B cell (primary cell): ENCODE measurements at places on chromosomes 2 and 18. TPM values are rescaled to one million over a fixed set of nuclear protein-coding genes. Genes with fewer than 3 reads are reported as not detected.

DNA sequence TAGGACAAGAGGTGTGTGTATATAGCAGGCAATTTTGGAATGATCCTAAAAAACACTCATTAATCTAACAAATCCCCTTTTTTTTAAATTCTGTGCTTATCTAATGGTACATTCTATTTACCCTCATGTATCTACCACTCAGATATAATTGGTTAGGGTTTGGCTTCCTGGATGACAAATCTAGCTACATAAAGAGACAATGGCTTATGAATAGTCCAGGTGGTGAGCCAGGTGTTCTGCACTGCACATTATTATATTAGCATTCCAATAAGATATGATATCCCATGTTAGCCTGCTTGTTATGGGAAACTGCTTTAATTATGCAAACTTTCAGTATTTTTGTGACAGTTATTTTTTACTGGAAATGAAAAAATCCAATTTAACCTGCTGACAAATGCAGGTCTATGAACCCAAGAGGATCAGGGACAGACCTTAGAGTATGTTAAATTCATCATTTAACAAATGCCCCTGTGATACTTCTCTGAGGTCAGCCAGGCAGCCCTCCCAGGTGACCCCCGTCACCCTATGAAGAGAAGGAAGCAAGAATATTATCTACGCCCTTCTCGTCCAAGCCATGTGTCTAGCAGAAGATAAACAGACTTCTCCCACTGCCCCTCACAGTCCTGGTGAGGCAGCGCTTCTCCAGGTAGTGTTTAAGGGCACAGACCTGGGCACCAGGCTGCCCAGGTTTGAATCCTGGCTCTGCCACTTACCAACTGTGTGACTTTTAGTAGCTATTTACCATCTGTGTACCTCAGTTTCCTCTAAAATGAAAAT, 83.0 kb downstream of the ADD2 start:
- DNase-seq: no peak

The CLIP4 gene
- 3.3 and 4.0 TPM in 2 replicates for polyA plus RNA-seq

GRCh38 chr2:138113871-138114525, 149.7 kb downstream of the HNMT start:
- DNase-seq: no peak

DNA sequence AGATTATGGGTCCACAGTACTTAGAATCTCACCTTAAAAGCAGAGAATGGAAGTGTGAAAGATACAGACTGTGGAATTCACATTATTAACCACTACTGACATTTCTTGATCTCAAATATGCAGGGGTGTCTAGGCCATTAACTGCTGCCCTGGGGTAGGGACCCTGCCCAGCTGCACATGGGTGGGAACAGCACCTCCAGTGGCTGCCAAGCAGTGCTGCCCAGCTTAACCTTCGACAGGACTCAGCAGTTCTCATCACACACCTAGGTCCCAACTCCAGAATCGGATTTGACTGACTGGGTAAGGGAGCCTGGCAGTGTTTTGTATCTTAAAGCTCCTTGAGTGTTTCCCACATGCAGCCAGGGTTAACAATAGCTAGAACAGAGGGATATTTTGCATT, 14.9 kb downstream of the ERFE start:
- no peak for DNase-seq

DNA sequence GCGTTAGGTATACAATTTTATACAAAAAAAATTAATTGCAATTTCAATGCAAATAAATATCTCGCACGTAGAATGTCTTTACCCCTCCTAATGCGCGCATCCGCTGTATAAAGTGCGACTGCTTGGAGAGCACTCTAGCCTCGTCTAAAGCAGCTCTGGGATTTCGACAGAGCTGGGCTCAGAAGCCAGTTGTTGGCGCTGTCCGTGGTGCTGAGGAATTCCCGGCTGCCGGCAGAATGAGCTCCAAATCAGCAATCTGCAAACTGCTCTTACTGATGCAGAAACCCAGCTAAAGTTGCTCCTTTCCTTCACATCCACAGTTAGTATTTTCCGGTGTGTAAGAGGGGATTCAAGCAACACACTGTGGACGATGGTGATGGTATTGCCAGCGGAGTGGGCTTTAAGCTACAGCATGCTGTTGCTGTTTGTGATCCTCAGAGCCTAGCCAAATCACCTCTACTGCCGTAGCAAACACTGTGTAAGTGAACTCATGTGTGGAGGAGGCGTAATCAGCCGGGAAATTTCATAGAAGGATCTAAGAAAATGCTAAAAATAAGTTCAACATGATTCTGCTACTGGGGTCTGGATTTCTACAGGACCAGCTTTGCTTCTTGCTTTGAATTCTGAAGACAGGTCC, at the start of gene VWC2L:
Gene VWC2L (plus strand): TSS at position 137 of the 637 bp plus-strand sequence. CDS start 3,140 bp downstream, outside the sequence.
- peak; percentile 2 for DNase-seq

The CMPK2 gene
- polyA plus RNA-seq: 1.2 and 2.8 TPM in 2 replicates

DNA sequence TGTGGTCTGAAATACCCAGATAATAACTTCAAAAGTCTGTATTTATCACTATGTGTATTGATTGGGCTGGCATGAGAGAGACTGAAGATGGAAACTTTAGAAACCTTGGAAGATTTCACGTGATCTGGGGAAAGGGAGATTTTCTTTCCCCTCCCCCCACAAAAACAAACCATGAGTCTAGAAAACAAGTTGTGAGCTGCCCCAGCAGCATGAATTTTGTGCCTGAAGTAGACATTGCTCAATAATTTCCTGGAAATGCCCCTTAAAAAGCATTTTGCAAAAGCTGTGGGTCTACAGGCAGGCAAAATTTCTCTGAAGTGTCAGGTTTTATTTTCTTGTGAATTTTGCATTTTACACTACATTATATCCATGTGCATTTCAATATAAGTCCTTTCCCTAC, 101.8 kb downstream of the ETAA1 start:
- no peak for DNase-seq

The UPP2 gene
- not detected in 2 replicates for polyA plus RNA-seq

GRCh38 chr2:54083021-54083420, 32.4 kb upstream of the ACYP2 start:
- DNase-seq: no peak

DNA sequence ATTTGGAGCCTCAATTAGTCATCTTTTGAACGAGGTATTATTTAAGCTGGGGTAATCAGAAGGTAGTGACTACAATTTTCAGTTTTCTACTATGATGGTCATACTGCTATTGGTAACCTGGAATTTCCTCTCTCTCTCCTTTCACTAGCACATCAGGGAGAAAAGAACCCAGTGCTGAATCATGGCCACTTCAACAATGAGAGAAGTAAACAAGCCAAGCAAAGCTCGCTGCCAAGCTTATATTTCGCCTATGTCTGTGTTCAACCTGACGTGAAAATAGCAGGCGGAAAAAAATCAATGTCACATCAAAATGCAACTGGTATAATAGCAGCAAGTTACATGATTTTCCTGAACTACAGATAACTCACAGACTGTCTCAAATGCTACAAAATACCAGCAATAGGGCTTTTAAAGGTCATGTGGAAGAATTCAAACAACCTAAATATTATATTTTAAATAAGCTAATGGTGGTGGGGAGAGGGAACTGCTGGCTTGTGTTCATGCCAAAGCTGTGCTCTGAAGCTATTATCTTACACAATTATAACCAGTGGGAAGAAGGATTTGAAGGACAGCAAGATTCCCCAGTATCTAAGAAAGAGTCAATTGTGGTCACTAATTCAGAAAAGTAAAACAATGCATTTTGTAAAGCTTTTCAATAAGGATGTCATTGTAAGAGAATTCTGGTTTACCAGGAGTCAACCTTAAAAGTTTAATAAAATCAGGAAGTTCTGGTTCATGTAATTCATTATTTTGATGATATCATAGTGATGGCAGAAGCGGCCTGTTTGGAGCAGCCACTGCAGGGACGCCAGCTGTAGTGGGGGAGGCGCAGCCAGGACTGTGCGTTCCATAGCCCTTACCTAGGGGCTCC, 38.0 kb downstream of the RNF152 start:
- DNase-seq: no peak

GRCh38 chr18:47831351-47831750, 99.1 kb downstream of the SMAD2 start:
- no peak for DNase-seq

- peak; percentile 75 for DNase-seq
Measured at GRCh38 chr2:224638301-224638823, 53.2 kb upstream of the CUL3 start.

DNA sequence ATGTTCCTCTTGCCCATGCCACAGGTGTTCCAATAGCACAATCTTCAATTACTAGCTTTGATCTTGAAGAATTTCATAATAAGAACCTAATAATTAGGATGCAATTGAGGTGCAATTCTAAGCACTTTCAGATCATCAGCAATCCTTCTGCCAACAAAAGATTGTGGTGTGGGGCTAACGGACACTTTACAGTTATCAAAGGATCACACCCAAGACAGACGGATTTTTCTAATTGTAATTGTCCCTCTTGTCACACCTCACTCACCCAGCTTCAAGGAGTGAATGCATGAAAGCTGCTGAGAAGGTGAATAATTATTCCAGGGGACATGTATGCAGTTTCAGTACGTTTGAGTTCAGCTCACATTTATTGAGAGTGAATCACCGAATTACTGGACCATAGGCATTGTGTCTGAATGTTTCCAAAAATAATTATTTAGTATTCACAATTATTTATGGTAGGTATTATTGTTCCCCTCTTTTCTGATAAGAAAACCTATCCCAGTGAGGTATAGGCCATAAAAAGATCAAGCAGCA, 438.5 kb upstream of the TRIB2 start:
- no peak for DNase-seq
